MCF 10A (cell line): ENCODE measurements at places on chromosomes 13 and 19. TPM values are rescaled to one million over a fixed set of nuclear protein-coding genes. Genes with fewer than 3 reads are reported as not detected.
A peak's percentile ranks its signal among the peaks of the same experiment; 100 is the strongest.

DNA sequence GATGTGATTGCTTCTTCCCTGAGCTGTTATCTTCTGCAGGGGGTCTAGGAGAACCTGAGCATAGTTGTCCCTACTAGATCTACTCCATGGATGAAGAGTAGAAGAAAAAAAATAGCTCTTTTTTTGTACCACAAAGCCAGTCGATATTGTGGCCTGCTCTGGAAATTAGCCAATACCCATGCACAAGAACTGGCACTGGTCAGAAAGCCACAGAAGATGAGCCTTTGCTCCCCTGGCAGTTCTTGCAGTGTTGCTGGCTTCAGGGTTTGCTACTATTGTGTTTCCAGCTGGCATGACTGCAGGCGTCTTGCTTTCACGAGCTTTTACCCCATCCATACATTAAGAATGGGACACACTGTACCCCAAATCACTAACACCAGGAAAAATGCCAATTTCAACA is 547.7 kb upstream of the KLF12 start:
- no peak overlapping the region for H3K4me3 ChIP-seq
- no peak for DNase-seq
- H3K27me3 ChIP-seq, result no peaks in the 10 kb centered on the region

DNA sequence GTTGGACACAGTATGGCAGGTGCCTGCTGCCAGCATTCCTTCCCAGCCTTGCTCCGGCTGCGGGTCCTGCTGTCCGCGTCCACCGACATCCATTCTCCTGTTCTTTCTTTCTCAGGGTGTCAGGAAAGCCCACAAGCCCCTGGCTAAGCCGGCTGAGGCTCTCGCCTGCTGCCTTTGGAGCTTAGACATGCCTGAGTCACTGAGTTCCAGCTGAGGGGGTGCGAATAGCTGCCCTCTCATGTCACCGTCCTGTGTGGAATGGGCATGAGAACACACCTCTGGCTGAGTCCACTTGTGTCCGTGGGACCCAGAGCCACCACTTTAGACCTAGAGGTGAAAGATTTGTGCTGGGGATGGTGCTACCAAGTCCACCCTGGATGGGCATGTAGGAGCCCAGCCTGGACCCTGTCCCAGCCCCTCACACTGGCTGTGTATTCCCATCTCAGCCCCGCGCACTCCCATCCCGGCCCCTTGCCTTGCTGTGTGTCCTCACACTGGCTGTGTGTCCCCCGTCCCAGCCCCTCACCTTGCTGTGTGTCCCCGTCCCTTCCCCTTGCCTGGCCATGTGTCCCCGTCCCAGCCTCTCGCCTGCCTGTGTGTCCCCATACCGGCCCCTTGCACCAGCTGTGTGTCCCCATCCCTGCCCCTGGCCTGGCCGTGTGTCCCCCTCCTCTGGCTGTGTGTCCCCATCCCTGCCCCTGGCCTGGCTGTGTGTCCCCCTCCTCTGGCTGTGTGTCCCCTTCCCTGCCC is 24.6 kb upstream of the IRS2 start:
- H3K27ac ChIP-seq, result no peak overlapping the region
- no peak overlapping the region for H3K4me3 ChIP-seq
- H3K27me3 ChIP-seq, result no peaks in the 10 kb centered on the region
- no peak for DNase-seq
- no peaks in the 10 kb centered on the region for H3K36me3 ChIP-seq

DNA sequence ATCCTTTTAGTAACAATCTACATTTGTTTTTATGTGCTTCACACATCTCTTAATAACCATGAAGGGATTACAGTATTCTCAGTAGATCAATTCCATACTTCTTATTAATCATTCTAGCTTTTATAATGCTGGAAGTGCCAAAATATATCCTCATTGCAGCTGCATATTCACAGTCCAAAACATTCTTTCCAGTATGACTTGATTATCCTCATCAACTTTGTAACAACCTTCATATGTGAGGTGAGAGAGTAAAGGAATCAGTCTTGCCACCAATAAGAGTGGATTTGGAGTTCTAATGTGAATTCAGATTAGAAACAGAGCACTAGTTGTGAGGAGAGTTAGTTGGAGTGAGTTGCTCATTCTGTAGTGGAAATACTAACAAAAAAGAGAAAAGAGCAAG is 208.0 kb upstream of the SPRY2 start:
- H3K27me3 ChIP-seq, result no peaks in the 10 kb centered on the region
- peaks cover 13% of the 10 kb centered on the region for H3K36me3 ChIP-seq
- H3K4me1 ChIP-seq, result peaks cover 19% of the 10 kb centered on the region

- no peaks in the 10 kb centered on the region for H3K36me3 ChIP-seq
- DNase-seq, result peak; percentile 59
- H3K27ac ChIP-seq, result no peak overlapping the region
- H3K27me3 ChIP-seq, result no peaks in the 10 kb centered on the region
Measured at GRCh38 chr13:26946684-26947343, 186.2 kb upstream of the GPR12 start.

DNA sequence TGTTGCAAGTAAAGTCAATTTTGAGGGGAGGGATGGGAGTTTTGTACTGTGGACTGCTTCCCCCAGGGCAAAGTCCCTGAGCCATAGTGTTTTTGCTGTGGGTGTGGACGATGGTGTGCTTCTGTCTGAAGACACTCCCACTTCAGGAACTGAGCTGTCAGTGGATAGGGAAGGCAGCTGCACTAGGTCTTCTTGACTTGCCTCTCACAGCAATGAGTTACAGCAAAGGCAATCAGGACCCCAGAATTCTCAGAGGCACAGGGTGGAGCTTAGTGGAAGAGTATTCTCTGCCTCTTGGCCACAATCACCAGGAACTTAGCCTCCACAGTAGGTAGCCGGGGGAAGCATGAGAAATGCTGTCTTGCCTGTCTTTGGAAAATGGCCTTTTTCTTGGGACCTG is 1416.6 kb upstream of the MIR17HG start:
- no peaks in the 10 kb centered on the region for H3K4me1 ChIP-seq
- H3K4me3 ChIP-seq, result no peak overlapping the region
- H3K36me3 ChIP-seq, result no peaks in the 10 kb centered on the region
- no peak overlapping the region for H3K27ac ChIP-seq

DNA sequence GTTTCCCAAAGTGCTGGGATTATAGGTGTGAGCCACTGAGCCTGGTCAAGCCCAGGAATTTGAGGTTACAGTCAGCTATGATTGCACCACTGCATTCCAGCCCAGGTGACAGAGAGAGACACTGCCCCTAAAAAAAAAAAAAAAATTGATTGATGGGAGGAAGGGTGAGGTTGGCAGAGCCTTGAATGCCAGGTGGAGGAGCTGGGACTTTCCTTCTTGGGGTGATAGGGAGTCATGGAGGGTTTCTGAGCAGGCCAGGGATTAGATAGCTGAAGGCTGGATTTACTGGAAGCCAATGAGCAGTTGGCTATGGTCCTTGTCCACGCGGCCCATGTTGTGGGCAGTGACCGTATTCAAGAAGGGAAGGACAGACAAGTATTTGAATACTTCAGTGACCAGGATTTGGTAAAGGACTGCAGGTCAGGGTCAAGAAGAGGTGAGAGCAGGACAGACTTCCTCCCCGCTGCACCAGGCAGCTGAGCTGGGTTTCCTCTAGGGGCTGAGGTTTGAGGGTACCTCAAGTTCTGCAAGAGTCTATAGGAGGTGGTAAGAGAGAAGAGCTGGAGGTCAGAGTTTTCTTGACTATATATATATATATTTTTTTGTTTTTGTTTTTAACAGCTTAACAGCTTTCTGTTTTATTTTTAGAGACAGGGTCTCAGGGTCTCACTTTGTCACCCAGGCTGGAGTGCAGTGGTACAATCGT is 6.9 kb upstream of the ICAM4 start:
- no peaks in the 10 kb centered on the region for H3K27me3 ChIP-seq
- no peak overlapping the region for H3K27ac ChIP-seq
- DNase-seq, result no peak
- H3K4me1 ChIP-seq, result peaks cover 8% of the 10 kb centered on the region
- peaks cover 22% of the 10 kb centered on the region for H3K36me3 ChIP-seq

DNA sequence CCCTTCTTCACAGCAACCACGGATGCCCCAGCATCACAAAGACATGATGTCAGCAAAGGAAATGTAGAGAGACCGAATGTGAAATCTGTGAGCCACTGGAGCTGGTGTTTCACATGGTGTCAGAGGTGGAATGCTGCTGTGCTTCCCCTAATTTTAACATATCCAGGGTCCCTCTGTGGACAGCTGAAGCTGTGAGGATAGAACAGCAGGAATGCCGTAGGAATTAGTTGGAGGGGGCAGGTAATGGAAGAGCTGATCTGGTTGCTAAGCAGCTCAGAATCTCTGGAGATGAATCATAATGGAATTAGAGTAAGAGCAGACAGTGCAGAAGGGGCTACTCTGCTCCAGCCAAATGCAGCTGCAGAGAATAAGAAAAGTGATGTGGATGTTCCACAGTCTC is 68.9 kb upstream of the ZNF835 start:
- H3K4me1 ChIP-seq, result no peaks in the 10 kb centered on the region
- no peaks in the 10 kb centered on the region for H3K27me3 ChIP-seq
- no peaks in the 10 kb centered on the region for H3K36me3 ChIP-seq
- H3K27ac ChIP-seq, result no peak overlapping the region

DNA sequence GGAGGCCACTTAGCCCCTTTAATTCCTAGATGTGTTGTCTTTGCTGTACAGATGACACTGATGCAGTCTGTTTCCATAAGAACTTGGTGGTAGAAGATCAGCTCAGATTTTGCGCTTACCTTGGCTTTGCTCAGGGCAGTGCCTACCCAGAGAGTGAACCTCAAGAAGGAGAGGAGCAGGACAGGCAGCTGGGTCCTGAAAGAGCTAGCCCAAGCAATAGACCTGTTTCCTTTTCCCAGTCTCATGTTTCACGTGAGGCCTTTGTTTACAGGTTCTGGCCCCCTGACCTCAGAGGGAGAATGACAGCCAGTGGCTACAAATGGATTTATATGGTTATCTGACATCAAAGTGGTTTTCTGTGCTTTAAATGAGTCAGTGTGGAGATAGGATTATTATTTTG is 40.1 kb downstream of the METTL21C start:
- no peak overlapping the region for H3K4me3 ChIP-seq
- DNase-seq, result no peak
- H3K4me1 ChIP-seq, result peaks cover 6% of the 10 kb centered on the region
- H3K36me3 ChIP-seq, result peaks cover 24% of the 10 kb centered on the region
- no peak overlapping the region for H3K27ac ChIP-seq
- H3K27me3 ChIP-seq, result no peaks in the 10 kb centered on the region

DNA sequence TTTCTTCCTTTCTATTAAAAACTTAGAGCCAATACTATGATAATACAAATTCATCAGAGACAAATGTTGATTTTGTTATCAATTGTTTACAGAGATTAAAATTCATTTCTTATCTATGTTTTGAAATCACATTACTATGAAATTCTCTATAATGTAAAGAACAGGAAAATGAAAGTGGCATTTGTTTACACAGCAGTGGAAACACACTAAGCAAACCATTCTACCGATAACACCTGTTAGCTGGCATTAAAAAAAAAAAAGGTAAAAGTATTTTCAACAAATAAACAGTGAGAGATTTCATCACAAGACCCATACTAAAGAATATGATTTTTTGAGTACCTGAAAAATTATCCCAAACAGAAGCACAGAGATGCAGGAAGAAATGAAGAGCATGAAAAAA is 4.8 kb upstream of the CCDC70 start:
- no peak overlapping the region for H3K27ac ChIP-seq
- DNase-seq, result no peak
- H3K4me3 ChIP-seq, result no peak overlapping the region
- peaks cover 7% of the 10 kb centered on the region for H3K4me1 ChIP-seq
- H3K27me3 ChIP-seq, result peaks cover 11% of the 10 kb centered on the region
- no peaks in the 10 kb centered on the region for H3K36me3 ChIP-seq

- no peak for DNase-seq
- no peaks in the 10 kb centered on the region for H3K27me3 ChIP-seq
- peaks cover 13% of the 10 kb centered on the region for H3K4me1 ChIP-seq
- peaks cover 28% of the 10 kb centered on the region for H3K36me3 ChIP-seq
Measured at GRCh38 chr19:19192910-19193423, 909 bp downstream of the RFXANK start.

DNA sequence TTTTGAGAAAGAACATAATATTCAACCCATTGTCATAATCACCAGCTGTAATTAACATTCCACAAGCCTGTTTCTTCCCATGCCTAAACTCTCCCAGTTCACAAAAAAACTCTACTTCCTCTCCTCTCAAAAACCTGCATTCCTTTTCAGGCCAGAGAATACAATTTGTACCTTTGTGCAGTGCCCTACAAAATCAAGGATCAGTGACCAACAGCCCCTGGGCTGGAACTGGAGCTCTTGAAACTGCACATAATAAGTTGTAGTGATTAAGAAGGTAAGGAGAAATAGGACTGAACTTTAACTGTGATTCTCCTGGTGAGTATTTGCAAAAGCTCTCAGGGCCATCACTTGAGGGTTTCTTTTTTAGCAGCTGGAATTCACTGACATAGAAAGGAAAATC is 472.7 kb downstream of the RFC3 start:
- H3K27me3 ChIP-seq, result no peaks in the 10 kb centered on the region
- DNase-seq, result no peak
- no peak overlapping the region for H3K4me3 ChIP-seq
- H3K4me1 ChIP-seq, result no peaks in the 10 kb centered on the region
- H3K27ac ChIP-seq, result no peak overlapping the region

DNA sequence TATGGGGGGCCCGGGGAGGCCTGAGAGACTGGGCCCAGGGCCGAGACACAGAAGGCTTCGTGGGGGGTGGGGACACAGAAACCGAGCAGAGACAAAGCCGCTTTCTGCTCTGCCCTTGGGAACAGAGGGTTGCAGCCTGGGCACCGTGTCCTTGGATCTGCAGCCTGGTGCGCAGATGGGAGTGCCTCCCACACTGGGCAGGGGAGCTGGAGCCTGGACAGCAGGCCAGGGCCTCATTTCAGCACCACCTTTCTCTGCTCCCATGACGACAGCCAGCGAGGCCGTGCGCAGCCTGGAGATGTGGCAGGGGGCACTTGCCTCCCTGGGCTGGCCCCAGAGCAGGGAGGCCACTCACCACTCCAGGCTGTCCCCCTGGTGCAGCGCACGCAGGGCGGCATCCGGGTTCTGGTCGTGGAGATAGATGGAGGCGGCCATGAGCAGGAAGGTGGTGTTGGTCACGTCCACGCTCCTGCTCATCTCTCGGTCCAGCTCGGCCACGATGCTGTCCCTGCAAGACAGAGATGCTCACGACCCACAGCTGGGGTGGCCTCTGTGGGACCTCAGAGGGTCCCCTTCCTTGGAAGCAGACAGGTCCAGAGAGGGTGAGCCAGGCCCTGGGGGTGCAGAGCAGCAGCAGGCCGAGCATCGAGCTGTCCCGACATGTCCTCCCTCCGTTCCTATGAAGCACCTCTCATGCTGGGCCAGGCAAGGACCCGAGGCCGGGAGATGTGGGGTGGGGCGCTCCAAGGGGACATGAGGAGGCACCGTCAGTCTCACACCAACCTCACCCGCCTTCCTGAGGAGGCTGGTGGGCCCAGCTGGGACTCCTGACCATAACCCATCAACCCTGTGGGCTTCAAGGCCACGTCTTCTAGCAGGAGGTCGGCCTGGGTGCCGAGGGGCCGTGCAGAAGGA is 10.9 kb upstream of the CERS1 start:
- no peaks in the 10 kb centered on the region for H3K4me1 ChIP-seq
- H3K27ac ChIP-seq, result no peak overlapping the region
- DNase-seq, result no peak
- H3K4me3 ChIP-seq, result no peak overlapping the region
- peaks cover 22% of the 10 kb centered on the region for H3K36me3 ChIP-seq

The SYCN gene
- total RNA-seq, result not detected in 2 replicates

The AMER2 gene
- not detected in 2 replicates for total RNA-seq

The SPTBN4 gene
- 0.63 and 1.1 TPM in 2 replicates for total RNA-seq

The ODAD3 gene
- 0.30 TPM in 1 of 2 replicates, not detected in the other for total RNA-seq
